ENCODE measurements at places on chromosomes 5 and 9.
A peak's percentile ranks its signal among the peaks of the same experiment; 100 is the strongest.

GRCh38 chr9:93653760-93654159 lies 77.4 kb downstream of the PHF2 start:
- peak; percentile 5 for DNase-seq

DNA sequence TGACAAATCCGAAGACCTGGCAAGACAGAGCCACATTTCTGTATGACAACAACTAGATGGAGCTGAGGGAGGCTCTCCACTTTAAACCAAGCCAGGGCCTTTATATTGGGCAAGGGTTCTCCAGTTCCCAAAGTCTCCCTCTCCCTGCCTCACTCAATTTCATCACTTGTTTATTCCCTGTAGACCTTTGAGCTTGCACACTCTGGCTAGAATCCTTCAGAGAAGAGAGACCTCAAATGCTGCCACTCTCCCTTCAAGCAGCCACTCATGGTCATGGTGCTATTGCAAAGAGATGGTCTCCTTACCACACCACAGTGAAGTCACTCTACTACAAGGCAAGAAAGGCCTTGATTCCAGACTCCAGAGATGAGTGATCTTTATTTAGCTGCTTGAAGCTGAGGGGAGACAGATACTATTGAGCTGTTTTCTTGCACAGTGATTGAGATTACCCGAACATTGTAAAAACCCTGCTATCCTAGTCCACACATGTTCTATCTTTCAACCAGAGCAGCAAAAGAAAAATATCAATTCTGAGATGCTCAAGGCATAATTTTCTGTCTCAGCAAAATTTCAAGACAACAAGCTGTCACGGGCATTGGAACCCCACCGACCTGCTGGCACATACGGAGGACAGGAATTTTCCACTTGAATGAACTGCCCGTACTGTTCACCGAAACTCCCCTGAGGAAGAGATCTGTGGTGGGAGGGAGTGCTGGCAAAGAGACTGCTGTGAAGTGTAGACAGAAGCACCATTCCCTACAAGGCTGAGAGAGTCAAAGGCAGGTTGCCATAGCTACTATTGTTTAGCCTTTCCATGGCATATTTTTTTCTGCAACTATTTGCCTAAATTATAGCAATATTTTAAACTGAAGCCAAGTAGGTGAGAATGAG lies 81.1 kb downstream of the CDO1 start:
- no peak for DNase-seq

GRCh38 chr5:123382252-123382651 lies 41.0 kb downstream of the CEP120 start:
- DNase-seq, result no peak

GRCh38 chr5:146027751-146028150 lies 77.6 kb downstream of the PLAC8L1 start:
- no peak for DNase-seq

GRCh38 chr5:54985301-54986268 lies at the start of gene ESM1:
Gene ESM1, minus strand, starts transcription at chr5:54985593. Its CDS starts 76 bp downstream, at chr5:54985517.
- DNase-seq, result no peak

GRCh38 chr5:55570570-55570969 lies 35.8 kb upstream of the PLPP1 start:
- no peak for DNase-seq

GRCh38 chr5:15425766-15426165 lies 74.2 kb upstream of the FBXL7 start:
- DNase-seq, result no peak

DNA sequence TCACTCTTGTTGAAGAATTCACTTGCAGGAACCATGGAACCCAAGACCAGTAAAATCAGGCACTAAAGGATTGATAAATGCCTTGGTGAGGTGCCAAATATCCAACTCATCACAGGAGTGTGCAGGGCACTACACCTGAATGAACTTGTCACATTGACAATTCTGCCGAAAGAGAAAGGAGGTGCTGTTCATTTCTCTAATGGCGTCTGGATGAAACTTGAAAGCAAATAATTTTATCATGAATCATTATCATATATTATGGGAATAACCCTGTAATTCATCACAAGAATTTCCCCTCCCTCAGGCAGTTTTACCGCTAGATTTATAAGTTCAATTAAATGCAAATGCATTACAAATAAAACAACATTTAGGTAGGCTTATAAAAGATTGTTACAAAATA lies 360.0 kb downstream of the GLIS3 start:
- DNase-seq, result no peak

GRCh38 chr9:114002986-114003350 lies 75.1 kb downstream of the AMBP start:
- no peak for DNase-seq

DNA sequence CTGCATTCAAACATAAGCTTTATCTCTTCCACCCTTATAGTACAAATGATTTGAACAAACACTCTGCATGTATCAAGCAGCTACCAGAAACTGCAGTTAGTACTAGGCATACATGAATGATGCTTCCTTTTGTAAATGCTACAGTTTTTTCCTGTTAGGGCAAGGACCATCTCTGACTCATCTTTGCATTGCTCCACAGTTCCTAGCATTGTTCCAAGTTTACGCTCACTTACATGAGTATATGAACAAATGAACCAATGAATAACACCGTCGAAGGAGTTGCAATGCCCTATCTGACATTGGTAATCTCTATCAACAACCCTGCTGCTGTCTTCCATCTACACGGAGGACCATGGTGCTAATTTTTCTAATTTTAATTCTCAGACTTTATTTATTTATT lies 2.1 kb upstream of the ALDH7A1 start:
- DNase-seq, result no peak

DNA sequence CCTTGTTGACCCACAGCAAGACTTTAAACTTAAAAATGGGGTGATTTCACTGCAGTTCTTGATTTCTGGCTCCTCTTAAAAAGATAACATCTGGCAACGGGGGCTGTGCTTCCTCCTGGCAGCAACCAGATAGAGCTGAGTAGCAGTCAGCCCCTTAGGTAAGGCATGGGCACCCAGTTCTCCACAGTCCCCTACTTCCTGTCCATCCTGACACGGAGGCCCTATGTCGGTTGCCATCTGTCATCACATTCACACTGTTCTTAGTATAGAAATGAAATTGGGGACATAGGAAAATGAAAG lies 11.7 kb downstream of the CD74 start:
- no peak for DNase-seq

GRCh38 chr5:75756981-75757380 lies 39.7 kb upstream of the POC5 start:
- DNase-seq, result no peak

DNA sequence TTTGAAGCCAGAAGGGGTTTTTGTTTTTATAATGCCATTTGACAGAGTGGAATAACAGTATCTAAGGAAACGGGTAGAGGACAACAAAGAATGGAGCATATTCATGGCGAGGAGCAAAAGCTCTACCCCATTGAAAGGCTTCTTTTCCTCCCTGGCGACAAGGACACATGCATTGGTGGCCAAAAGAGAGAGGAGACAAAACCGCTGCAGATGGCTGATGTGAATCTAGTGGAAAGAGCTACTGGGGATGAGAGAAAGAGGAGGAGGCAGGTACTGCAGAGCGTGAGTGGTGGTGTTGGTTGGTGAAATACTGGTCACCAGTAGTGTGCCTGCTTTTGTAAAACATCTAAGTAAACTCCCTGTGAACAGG lies 491 bp downstream of the APC start:
- DNase-seq, result no peak

DNA sequence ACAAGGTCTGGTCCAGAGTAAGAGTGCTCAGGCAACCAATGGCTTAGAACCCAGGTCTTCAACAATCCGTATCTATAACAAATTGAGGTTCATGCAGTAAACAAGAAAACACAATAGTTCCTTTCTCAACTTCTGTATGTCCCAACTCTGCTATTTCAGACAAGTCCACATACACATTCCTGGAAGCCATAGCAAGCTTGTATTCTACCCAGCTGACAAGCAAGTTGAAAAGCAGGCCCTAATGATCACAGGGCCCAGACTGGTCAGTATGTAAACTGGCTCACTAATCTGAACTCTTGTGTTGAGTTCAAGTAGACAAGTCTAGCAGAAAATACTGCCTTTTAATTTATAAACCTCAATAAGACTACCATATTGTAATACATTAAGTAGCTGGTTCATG lies 26.9 kb downstream of the FNIP1 start:
- no peak for DNase-seq

DNA sequence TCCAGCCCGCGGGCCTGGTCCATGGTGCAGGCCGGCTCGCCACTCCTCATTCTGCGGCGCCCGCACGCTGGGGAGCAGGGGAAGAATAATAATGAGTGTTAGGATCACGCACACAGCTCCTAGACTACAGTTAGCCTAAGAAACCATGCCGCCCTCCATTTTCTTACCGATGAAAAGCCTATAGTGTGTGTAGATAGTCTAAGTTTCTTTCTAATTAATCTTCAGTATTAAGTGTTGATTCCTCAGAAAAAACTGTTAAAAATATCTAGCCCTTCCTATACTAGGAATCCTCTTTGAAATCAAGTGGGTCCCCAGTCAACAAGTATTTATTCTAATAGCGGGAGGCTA lies 9.3 kb downstream of the ZBED3 start:
- no peak for DNase-seq

- DNase-seq, result no peak
Observed at GRCh38 chr9:104258296-104259011, 164.3 kb downstream of the SMC2 start.

- no peak for DNase-seq
Observed at GRCh38 chr5:137215780-137216179, 283.3 kb downstream of the SPOCK1 start.

All from activated naive CD4-positive, alpha-beta T cell treated with anti-CD3 and anti-CD28 coated beads, Interleukin-2, amount 50 U/mL, for 16 hours (primary cell).